ENCODE measurements at places on chromosomes 6 and 20.

DNA sequence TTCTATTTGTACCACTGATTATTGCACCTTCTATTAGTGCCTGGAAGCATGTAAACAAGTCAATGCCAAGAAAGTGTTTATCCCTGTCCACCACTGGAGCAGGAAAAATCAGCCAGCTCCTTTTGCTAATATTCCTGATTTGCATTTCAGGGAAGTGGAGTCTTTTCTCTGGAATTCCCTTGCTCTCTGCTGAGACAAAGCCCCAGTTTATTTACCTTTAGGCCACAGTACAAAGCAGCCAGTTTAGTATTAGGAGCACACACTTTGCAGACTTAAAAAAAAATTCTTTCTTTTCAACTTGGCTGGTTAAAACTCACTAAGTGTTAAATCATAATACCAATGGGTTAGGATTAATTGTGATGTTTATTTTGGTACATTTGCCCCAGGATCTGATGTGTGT, 631.1 kb downstream of the PKHD1 start:
- no peak for DNase-seq

DNA sequence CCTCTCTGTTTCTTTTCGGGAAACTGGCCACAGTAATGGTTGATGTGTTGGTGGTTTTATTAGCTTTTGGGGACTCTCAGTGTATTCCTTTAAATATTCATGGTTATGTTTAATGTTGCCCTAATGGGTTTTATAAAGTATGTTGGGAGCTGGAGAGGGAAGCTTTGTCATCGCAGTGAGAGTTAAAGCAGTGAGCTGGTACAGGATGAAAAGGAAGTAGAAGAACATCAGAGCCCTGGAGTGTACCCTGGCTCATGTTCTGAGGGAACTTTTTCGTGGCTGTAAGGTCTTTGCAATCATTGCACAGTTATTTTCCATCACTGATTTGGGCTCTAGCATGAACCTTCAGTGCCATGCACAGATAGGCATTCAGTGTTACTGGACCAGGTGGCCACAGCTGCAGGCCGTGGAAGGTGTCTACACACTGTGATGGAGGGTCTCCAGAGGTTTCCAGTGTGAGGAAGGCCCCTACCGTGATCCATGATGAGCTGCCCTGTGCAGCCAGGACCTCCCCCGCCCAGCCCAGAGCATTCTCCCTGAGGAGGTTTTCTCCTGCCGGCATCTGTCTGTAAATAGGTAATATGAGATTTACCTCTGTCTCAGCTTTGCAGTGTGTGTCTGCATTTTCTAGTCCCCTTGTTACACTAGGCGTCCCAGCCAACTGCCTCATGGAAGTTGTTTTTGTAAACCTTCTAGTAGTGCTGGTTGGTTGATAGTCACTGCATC, 22.4 kb upstream of the TMEM217 start:
- no peak for DNase-seq

GRCh38 chr6:45044510-45045252, 283.4 kb upstream of the RUNX2 start:
- no peak for DNase-seq

DNA sequence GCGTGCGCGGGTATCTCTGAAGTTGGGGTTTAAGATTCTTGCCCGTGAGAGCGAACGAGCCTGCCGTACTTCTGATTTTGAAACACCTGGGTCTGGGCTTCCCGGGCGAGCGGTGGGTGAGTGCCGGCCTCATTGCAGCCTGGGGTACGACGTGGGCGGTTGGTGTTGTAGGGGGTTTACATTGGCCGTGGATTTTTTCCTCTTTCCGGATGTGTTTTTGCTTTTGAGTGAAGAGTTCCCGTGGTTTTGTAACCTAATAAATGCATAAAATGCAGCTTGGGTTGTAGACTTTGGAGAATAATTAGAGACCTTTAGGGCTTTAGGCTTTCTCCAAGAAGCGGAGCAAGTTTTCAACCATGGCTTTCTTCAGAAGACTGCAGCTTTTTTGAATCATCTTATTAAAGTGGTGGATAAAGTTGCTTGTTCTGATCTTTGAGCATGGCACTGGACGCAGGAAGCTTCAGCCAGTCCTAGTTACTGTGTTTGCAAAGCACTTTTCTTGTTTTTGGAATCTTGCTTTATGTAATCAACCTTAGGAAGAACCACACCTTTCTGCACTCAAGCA, 314 bp downstream of the FARS2 start:
- no peak for DNase-seq

DNA sequence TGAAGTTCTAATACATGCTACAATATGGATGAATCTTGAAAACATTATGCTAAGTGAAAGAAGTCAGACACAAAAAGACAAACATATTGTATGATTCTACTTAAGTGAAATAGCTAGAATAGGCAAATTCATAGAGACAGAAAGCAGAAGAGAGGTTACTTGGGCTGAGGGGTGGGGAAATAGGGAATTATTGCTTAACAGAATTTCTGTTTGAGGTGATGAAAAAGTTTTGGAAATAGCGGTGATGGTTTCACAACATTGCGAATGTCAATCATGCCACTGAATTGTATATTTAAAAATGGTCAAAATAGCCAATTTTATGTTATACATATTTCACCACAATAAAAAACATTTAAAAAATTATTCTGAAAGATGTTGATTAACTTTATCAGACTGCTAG, 6.1 kb downstream of the SLC26A8 start:
- DNase-seq, result no peak

- DNase-seq, result no peak
Measured at GRCh38 chr6:128446497-128446896, 73.9 kb downstream of the PTPRK start.

- no peak for DNase-seq
Measured at GRCh38 chr6:4666886-4667513, 109.2 kb upstream of the CDYL start.

GRCh38 chr6:8703059-8703458, 267.7 kb upstream of the SLC35B3 start:
- no peak for DNase-seq

DNA sequence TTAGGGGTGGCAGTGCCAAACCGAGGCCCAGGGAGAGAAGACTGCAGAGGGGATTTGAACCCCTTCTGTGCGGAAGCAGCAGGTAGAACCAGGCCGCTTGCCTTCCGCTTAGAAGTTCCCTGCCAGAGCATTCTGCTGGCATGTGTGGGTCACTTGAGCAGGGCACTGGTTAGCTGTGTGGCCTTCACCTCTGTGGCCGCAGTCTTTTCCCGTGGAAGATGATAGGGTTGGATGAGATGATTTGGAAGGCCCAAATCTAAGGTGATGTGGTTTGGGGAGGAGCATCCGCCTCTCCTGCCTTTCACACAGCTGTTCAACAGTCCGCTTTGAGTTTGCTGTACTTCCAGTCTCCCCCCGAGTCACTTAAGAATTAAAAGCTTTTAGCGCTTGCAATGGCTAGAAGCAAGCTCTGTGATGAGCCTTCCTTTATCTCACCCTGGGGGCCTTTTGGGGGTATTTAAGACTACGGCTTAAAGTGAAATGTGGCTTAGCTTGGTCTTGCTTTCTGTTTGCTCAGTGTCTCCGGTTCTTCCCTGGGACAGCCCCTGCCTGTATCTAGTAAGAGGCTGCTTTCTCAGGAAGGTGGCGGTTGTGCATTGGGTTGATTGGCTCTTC, 743 bp downstream of the CMTR1 start:
- no peak for DNase-seq

- peak; percentile 46 for DNase-seq
Measured at GRCh38 chr20:49186535-49187329, 1.4 kb downstream of the STAU1 start.

GRCh38 chr20:31559704-31560093, 45.4 kb upstream of the ID1 start:
- DNase-seq, result no peak

DNA sequence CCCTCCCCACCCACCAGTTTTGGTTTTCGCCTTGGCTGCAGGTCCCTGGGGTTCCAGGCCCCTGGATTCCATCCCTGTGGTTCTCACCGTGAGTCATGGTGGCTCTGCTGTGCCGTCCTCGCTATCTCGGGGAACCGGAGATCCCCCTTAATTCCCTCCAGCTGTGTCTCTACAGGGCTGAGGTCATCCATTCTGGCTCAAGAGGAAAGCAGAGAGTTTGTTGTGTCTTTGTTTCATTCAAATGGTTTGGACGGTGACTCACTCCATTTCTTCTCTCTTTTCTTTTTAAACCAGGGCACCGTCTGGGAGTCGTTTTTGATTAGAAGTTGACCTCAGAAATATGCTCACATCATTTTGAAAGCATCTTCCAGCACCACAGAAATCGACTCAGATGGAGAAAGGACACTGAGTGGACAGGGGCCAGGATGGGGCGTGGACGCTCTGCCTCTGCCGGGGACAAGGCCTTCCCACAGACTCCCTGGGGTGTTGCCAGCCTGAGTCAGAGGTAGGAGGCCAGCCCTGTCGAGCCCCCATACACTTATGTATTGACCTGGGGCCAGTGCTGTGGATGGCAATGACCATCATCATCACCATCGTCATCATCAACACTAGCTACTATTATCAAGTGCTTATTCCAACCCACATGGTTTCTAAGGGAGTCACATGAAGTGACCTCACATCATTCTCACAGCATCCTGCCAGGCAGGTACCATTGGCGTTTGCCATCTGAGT, 176.2 kb downstream of the NFATC2 start:
- peak; percentile 79 for DNase-seq

GRCh38 chr20:33584976-33585375, 77.2 kb upstream of the C20orf144 start:
- DNase-seq, result no peak

DNA sequence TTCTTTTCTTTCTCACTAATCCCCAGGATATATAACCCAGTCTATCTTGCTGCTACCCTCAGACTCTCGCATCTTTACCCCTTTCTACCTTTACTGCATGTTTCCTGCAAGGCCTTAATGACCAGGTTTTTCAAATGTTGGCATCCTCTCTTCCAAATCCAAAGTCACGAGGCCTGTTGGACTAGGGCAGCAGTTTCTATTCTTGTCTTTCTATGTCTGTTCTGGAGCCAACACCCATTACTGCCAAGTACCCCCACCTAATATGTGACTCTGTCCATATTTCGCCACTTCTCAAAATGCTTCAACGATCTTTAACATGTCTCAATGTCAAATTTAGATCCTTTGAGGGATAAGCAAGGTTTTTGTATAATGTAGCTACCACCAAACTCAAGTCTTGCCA, 443.4 kb downstream of the BMP2 start:
- DNase-seq, result no peak

DNA sequence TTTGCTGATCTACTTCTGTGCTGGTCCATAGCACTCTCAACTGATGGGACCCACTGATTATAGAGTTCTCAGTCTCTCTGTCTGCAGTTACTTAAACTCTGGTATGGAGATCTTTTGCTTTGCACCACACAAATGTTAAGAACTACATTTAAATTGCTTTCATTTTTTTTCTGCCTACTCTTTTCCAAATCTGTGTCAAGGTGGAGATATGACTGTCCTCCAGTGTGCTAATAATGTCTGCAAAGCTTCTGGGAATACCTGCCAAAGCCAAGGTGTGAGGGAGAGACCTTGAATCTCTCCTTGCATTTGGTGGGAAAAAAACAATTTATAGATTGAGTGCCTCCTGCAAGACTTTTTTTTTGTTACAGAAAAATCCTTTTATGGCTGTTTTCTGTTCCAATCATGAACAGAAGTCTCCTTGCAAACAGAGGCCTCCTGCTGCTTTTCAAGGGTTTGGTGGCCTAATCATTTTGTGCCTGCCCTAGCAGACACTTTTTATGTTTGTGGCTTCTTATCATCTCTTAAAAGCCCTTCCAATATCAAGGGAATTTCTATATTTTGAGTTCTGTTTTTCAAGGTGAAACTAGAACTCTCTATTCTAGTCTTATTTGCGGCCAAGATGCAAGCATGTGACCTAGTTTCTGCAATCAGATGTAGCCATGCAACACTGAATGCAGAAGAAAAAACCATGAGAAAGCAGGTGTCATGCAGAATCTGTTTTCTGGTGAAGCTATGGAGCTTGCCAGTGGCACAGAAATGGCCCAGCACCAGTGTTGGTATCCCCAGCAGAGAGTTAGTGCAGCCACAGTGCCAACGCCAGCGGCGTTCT, 23.2 kb upstream of the AKIRIN2 start:
- DNase-seq, result no peak

- no peak for DNase-seq
Measured at GRCh38 chr6:118735320-118735719, 83.9 kb upstream of the CEP85L start.

DNA sequence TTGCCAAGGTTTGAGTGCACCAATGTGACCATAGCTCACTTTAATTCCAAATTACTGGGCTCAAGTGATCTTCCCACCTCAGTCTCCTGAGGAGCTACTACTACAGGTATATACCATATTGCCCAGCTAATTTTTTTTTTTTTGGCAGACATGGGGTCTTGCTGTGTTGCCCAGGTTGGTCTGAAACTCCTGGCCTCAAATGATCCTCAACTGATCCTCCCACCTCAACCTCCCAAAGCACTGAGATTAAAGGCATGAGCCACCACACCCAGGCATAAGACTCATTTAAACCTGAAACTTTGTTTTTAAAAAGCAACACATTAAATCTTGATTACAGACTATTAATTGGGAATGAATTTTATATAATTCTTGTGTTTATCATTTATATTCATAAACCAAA, 67.7 kb downstream of the ARHGAP18 start:
- DNase-seq, result no peak

- peak; percentile 77 for DNase-seq
Measured at GRCh38 chr6:5205877-5206850, 54.6 kb downstream of the LYRM4 start.

DNA sequence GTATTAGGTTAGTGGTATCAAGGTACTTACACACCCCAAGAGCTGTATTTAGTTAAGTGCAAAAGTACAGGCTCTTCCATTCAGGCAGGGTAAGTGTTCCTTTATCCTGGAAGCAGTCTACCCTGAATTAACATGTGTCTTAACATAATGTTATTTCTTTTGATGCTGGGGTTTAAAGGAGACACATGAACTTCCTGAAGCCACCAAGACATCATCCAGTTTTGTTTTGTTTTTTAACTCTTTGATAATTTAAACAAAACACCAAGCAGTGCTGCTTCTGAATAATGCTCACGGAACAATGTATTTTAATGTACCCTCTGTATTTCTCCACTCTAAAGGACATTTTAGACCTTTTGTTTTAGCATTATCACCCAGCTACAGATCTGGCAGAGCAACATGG, 50.5 kb upstream of the PLCB4 start:
- no peak for DNase-seq

DNA sequence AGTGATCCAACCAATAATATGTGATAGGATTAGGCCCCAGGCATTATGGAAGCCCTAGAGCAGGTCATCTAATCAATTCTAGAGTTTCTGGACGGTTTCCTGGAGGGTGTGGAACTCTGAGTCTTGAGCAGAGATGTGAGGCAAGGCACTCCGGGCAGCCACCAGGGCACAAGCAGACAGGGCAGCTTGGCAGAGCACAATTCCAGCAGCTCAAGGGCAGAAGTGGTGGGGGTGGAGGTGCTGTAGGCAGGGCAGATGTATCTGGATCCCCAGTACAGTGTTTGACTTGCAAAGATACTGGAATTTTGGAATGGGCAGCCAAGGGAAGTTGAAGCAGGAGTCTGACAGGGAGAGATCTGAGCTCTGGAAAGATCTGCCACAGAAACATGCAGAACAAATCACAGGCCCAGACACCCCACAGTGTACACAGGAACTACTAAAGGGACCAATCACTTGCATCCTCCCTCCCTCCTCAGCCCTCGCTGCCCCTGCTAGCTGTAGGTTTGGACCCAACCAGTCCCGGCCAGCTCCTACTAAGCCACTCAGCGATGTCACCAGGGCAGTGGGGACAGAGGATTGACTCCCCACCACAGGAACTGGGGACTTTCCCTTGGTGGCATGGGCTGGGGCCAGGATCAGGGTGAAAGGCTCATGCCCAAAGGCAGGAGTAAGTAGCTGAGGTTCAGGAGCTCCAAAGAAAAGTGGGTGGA, 47.0 kb downstream of the TFEB start:
- DNase-seq, result no peak

GRCh38 chr20:37899105-37900045, 3.6 kb upstream of the VSTM2L start:
- no peak for DNase-seq

Measured in left ventricle myocardium superior (tissue), 1 donor.